ENCODE measurements at places on chromosomes 2 and 18. TPM values are rescaled to one million over a fixed set of nuclear protein-coding genes. Genes with fewer than 3 reads are reported as not detected.

GRCh38 chr18:9884532-9885140 is 1.1 kb upstream of the TXNDC2 start:
- no peak for DNase-seq

DNA sequence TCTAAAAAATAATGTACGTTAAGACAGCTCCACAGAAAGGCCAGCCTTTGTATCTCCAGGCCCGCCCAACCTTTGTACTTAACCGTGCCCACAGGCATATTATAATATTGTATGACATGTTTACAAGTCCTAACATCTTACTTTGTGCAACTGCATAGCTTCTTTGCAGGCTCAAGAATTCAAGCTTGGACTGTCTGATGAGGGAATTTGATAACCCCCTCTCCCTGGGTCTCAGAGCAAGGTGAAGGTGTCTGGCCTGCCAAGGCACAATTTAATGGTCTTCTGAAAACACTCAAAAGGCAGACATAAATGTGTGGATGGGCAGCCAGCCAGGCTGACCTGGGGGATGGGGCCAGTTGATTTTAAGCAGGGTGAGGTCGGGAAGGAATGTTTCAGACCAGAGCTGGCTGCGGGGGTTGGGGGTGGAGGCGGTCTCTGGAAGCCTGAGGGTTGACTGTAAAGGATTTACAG is 732.7 kb upstream of the FANCL start:
- DNase-seq, result no peak

- no peak for DNase-seq
Measured at GRCh38 chr18:11581286-11581685, 28.1 kb upstream of the SLC35G4 start.

GRCh38 chr18:24380163-24380747 is 17.4 kb downstream of the OSBPL1A start:
- no peak for DNase-seq

DNA sequence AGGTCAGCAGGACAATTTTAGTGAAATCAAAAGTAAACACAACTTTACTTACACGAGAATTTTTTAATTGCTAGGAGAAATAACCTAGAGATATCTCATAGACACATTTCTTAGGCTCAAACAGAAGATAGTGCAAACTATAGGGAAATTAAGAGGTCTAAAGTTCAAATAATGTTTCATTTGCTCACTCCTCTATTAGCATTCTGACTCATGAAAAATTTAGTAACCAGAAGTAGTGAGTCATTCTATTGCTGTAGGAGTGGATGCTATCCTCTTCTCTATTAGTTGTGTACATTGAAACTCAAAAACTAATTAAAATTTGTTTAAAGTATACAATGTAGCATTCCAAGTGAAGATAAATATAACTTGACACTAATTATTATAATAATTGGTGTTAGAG is 908.3 kb upstream of the TMEFF2 start:
- peak; percentile 24 for DNase-seq

DNA sequence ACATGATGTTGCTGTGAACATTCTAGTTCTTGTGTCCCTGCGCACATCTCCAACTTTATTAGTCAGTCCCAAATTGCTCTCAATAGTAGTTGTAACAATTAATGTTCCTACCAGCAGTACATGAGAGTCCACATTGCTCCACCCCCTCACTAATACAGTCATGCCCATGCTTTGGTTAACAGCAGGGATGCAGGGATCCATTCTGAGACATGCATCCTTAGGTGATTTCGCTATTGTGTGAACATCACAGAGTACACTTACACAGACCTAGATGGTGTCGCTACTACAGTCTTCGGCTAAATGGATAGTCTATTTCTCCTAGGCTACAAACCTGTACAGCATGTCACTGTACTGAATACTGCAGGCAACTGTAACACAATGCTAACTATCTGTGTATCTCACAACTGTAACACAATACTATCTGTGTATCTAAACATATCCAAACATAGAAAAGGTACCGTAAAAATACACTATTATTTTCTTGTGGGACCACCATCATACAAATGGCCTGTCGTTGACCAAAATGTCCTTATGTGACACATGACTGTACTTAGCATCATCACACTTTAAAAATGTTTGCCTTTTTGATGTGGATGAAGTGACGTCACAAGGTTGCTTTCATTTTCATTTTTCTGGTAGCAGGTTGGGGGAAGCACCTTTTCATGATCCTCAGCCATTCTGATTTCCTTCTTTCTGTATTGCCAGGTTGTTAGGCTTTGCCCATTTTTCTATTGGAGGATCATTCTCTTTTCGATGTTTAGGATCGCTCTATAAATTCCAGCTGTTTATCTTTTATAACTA is 82.9 kb upstream of the RNF152 start:
- no peak for DNase-seq

GRCh38 chr18:38698088-38698487 is 1132.5 kb upstream of the CELF4 start:
- DNase-seq, result no peak

GRCh38 chr2:70078384-70078783 is 8.9 kb upstream of the PCBP1 start:
- no peak for DNase-seq

DNA sequence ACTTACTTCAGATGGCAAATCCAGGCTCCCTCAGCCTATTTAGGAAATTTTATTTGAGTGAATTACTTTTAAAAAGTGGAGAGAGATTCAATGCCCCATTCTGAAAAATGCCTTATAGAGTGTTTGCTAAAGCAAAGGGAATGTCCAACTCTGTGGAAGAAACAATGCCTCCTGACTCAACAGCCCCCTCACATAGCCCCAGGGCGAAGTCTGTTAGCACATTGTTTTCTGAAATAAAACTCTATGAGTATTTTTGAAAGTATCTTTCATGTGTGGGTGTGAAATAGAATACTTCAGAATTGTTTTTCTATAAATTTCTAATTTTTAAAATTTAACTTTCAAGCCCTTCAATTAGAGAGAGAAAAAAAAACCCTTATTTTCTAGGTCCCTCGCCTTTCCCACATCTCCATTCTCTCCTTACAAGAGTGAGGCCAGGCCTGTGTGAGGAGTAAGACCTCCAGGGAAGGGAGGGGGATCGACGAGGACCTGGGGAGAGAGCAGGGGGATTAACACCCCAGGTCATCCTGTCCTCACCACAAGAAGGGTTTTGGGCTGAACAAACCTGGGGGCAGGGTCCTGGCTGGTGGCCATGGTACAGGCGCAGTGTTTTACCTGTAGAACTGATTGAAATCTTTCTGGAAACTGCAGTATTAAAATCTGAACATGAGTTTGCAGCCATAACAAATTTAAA is 141.4 kb downstream of the SNTG2 start:
- no peak for DNase-seq

- DNase-seq, result peak; percentile 62
Measured at GRCh38 chr2:216516730-216517350, 18.2 kb downstream of the RPL37A start.

- DNase-seq, result no peak
Measured at GRCh38 chr2:133314795-133315194, 253.5 kb downstream of the NCKAP5 start.

DNA sequence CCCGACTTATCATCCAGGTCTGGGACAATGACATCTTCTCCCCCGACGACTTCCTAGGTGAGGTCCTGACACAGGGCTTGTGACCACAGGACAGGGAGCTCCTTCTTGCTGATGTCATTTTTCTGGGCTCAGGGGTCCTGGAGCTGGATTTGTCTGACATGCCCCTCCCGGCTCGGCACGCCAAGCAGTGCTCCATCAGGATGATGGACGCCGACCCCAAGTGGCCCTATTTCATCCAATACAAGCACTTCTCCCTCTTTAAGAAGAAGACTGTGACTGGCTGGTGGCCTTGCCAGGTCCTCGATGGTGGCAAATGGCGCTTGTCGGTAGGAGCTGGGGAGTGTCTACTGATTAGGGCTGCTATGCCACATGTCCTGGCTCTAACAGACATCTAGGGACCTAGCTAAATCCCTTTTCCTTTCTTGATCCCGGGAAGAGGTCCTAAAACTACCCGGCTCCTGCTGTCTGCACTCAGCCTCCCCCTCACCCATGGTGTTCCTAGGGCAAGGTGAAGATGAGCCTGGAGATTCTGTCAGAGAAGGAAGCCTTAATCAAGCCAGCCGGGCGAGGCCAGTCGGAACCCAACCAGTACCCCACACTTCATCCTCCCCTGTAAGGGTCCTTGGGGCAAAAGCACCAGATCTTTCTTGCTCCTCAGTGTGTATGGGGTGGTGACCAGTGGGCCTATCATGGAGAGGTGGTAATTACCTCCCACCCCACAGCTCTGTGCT is 36.7 kb downstream of the LMAN2L start:
- no peak for DNase-seq

GRCh38 chr18:68548904-68549870 is 165.7 kb downstream of the TMX3 start:
- no peak for DNase-seq

Gene ACKR3
- polyA plus RNA-seq, result 25.4 TPM

Gene FABP1
- polyA plus RNA-seq, result not detected

Gene HNMT
- polyA plus RNA-seq, result 1.5 TPM

Gene FSHR
- not detected for polyA plus RNA-seq

Gene FEV
- polyA plus RNA-seq, result not detected

Gene FOXD4L1
- polyA plus RNA-seq, result 0.67 TPM

Gene CD207
- polyA plus RNA-seq, result 0.04 TPM

Gene IL1RL2
- polyA plus RNA-seq, result not detected

Gene MEP1B
- polyA plus RNA-seq, result not detected

Gene ATP8B1
- 8.8 TPM for polyA plus RNA-seq

Data from A549 (cell line).